Activated T-cell treated with anti-CD3 and anti-CD28 coated beads for 4 hours (primary cell): ENCODE measurements at places on chromosomes 11 and 22.

DNA sequence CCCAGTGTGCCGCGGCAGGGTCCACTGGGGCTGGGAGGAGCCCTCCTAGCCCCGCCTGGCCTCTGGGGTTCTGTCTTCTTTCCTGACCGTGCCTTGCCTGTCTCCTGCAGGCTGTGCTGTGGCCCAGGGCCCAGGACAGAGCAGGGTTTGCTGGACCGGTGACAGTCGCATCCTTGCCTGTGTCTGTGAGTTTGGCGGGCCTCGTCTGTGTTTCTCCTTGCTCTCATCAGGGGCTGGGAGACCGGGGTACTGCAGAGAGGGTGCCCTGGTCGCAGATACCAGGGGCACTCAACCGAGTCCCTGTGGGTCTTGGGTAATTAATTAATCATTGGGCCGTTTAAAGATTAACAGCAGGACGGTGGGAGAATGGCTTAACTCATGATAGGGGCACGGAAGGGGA lies 29.9 kb downstream of the RPL3 start:
- DNase-seq = no peak

GRCh38 chr11:66123902-66124301 lies 53.8 kb downstream of the PACS1 start:
- no peak for DNase-seq

DNA sequence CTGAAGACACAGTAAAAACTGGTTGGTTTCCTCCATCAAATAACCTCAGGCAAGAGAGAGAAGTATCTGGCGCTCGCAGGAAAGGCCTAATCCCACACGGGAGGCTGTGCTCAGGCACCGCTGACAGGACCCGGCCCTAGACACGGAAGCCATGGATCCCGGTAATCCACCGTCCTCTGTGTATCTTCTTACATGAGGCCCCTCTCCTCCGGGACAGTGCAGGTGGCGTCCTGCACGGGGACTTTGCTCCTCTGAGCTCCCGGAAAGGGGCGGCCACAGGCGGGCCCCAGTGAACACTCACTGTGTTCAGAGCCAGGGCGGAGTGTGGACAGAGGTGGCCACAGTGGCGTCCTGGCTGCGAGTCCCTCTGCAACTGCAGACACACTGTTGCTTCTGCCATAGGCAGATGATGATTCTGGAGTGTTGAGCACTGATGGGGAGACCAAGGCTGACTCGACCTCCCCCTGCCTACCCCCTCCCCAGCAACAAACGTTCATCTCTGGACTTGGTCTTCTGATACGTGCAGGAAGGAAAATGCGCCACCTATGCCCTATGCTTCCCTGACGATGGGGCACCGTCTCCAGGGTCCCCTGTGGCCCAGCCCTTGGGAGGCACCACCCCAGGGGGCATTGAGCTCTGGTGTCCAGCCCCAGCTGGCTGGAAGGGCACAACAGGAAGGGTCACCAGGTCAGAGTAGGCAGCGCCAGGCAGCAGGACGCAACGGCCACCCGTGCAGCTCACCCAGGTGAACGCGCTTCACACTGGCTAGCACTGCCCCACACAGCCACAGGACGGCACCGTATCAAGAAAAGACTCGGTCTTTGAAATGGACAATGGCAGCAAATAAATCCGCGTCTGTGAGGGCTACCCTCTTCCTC lies 95.7 kb downstream of the TRMU start:
- DNase-seq = no peak

GRCh38 chr11:68816917-68817419 lies 24.7 kb downstream of the CPT1A start:
- peak; percentile 47 for DNase-seq

- DNase-seq = no peak
Observed at GRCh38 chr11:124917115-124917637, 1.9 kb upstream of the HEPN1 start.

GRCh38 chr11:8006349-8006977 lies 19.3 kb downstream of the EIF3F start:
- DNase-seq = peak; percentile 29

DNA sequence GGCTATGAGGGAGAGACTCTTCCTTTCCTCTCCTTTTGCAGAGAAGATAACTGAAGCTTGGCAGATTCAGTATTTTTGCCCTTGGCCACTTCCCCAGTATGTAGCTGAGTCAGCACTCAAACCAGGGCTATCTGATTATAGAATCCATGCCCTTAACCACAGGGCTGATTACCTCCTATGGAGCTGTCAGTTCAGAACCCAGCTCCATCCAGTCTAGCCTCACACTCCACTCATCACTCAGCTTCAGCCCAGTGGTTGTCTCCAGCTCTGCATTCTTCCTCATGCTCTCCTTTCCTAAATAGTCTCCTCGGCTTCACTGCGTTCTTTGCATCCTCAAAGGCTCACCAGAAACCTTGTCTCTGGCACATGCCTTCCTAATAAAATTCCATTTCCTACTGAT lies 151.6 kb upstream of the BLID start:
- no peak for DNase-seq

- DNase-seq = no peak
Observed at GRCh38 chr22:19201869-19202798, 23.6 kb upstream of the SLC25A1 start.

- DNase-seq = no peak
Observed at GRCh38 chr11:120522021-120522420, 10.5 kb downstream of the GRIK4 start.

GRCh38 chr11:11798586-11799438 lies 43.0 kb upstream of the USP47 start:
- DNase-seq = peak; percentile 63

GRCh38 chr22:24587251-24587650 lies 5.6 kb downstream of the LRRC75B start:
- no peak for DNase-seq

- DNase-seq = no peak
Observed at GRCh38 chr11:110613197-110613918, 98.9 kb downstream of the ARHGAP20 start.

DNA sequence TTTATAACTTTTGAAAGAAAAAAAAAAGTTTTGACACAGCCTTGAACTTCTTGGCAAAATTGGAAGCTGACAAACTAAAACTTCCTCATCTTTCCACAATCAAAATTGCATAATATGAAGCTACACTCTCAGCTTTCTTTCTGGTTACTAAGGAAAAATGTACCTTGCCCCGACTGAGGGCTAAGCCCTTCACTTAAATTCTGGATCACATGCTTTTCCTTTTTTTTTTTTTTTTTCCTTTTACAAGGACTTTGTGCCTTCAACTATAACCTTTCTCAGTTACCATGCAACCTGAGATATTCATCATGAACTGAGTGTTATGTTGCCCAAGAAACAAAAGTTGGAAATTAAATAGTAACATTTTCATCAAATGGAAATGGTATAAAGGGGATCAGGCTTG lies 188.5 kb upstream of the CARD18 start:
- no peak for DNase-seq

DNA sequence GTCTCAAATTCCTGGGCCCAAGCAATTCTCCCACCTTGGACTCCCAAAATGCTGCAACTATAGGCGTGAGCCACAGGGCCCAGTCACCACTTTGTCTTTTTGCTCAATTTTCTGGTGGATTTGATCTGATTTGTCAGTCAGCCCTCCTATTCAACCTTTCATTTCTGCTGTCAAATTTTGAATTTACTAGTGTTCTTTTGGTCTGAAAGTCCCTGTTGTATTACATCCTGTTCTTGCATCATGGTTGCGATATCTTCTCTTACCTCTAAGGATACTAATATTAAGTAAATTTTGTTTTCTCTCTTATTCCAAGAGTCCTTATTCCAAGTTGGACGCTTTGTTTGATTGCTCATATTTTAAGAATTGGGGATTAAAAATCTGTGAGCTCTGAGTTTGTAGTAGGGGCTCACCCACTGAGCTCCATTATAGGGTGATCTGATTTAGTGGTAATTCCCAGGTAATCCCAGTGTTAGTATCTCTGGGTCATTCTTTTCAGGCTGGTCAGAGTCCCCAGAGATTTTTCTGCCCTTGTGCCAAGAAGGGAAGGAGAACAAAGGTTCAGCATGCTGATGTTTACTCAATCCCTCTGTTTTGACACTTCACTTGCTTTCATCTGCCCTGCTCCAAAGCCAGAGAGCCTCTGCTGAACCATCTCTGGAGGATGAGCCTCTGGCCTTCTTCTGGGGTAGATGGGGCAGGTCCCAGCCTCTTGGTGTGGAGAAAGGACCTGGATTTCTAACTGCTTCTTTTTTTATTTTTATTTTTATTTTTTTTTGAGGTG lies 10.0 kb downstream of the UPB1 start:
- DNase-seq = no peak
